ENCODE measurements at places on chromosomes 1 and 21. TPM values are rescaled to one million over a fixed set of nuclear protein-coding genes. Genes with fewer than 3 reads are reported as not detected.

Gene CLCN6
- 17.7 TPM for total RNA-seq

Gene GSTM4
- 12.7 TPM for total RNA-seq

Gene FCGR2B
- not detected for total RNA-seq

Gene TP73
- 0.04 TPM for total RNA-seq

Gene SMIM1
- total RNA-seq: not detected

Gene TNFRSF4
- 0.25 TPM for total RNA-seq

Gene TRIM45
- total RNA-seq: 7.4 TPM

Gene SPRR2A
- total RNA-seq: 1.0 TPM

Gene ATP1A4
- total RNA-seq: not detected

Gene FALEC
- not detected for total RNA-seq

Gene GREM2
- 0.04 TPM for total RNA-seq

Gene GSTM1
- total RNA-seq: 16.3 TPM

Gene PRR9
- total RNA-seq: not detected

Gene MEGF6
- 13.1 TPM for total RNA-seq

Gene FAM43B
- total RNA-seq: 0.13 TPM

Gene CELA3A
- total RNA-seq: not detected

Gene CELSR2
- 18.1 TPM for total RNA-seq

Gene CFHR5
- not detected for total RNA-seq

Gene MTF1
- 5.2 TPM for total RNA-seq

Measured in kidney epithelial cell (primary cell).